Stimulated activated CD8-positive, alpha-beta memory T cell treated with anti-CD3 and anti-CD28 coated beads, Interleukin-15, amount 100 ng/mL, for 24 hours (primary cell): ENCODE measurements at places on chromosomes 4 and X.

- DNase-seq = no peak
These were observed 200.3 kb upstream of the MAB21L2 start for GRCh38 chr4:150381609-150382008.

GRCh38 chrX:20594985-20595384, 328.3 kb upstream of the RPS6KA3 start:
- DNase-seq = no peak

DNA sequence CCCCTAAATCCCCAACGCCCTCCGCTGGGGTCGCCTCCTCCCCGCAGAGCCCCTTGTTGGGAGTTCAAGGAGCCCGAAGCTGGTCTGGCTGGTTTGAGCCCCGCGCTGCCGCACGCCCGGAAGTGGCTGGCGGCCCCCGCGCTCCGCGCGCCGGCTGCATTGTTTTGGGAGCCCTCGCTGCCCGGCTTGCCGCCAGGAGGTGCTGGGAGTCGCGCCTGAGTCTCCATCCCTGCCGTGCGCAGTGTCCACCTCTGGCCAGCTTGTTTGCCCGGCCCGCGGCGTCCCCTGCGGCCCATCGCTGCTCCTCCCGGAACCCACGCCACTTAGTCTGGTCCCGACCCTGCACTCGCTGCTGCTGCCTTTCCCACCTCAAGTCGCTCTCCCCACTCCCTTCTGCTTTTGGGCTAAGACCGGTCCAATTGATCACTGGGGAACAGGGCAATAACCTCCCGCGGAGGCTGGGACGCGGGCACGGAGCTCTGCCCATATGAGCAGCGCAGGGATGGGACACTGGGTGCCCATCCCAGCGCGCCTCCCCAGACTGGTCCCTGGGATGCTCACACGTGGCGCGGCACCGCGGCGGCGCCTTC, 2.2 kb upstream of the SFRP2 start:
- DNase-seq = no peak

GRCh38 chrX:74781507-74782034, 143.7 kb downstream of the NEXMIF start:
- DNase-seq = no peak

DNA sequence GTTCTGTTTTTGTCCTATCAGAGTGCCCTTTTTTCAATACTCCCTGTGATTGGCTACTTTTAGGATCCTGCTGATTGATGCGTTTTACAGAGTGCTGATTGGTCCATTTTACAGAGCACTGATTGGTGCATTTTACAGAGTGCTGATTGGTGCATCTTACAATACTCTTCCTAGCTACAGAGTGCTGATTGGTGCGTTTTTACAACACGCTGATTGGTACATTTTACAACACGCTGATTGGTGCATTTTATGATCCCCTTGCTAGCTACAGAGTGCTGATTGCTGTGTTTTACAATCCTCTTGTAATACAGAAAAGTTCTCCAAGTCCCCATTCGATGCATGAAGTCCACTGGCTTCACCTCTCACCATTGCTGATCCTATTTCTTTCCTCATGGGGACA, 176.8 kb downstream of the GC start:
- no peak for DNase-seq

GRCh38 chrX:130704053-130705038, 198.7 kb downstream of the ENOX2 start:
- DNase-seq = no peak

- DNase-seq = no peak
These were observed 23.4 kb downstream of the PPP1R2C start for GRCh38 chrX:42754603-42755002.

DNA sequence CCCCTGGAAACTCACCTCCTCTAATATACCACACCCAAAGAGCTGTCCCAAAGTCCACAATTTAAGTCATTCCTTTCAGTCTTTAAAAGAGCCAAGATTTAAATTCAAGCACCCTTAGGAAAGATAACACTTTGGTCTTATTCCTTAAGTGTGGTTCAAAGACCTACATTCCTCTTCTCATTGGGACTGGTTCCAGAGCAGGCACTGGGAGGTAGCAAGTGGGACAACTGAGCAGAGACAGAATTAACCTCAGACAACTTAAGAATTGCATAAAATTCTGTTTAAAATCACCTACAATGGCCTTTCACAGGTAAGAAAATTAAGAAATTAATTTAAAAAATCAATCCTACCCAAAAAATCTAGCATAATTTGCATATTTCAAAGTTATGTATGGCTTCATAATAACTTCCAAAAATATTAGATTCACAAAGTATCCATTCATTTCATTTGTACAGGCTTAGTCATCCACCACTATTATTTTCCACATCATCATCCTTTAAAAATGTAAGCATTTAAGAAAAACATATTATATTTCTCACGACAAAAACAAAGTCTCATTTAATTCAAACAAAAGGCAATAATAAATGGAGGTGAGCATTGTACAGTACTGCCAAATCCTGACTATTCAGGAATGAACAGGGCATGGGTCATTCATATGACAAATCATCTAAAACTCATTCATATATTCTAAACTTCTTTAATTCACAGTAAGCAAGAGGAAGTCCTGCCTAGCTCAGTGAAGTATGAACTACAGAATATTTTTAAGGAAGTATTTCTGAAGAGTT, 13.6 kb downstream of the PRSS12 start:
- no peak for DNase-seq

DNA sequence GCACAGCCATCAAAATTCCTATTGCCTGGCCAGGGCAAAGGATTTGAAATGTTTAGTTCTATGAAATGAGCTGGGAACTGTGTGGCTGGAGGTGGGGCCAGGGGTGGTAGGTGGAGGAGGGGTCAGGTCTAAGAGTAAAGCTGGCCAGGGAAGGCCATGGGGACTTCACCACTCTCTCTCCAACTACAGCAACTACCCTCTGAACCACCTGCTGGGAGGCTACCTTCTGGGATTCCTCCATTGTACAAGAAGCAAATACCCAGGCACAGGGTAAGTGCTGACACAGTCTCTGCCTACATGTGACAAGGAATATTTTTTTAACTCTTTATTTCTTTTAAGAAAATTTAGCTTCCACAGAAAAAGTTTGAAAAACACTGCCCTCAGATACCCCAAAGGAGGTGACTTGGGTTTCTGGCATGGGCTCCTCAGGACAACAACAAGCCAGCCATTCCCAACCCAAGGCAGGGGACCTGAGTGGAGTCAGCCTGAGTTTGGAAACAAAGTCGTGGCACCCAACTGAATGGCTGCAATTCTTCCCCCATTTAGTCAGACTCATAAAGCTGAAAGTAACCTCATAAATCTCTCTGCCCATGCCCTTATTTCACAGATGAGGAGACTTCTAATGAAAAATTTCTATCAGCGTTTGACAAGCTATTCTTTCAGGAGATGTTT, 593.8 kb upstream of the DIPK2B start:
- no peak for DNase-seq

GRCh38 chr4:109999585-109999912, 86.9 kb downstream of the EGF start:
- no peak for DNase-seq

DNA sequence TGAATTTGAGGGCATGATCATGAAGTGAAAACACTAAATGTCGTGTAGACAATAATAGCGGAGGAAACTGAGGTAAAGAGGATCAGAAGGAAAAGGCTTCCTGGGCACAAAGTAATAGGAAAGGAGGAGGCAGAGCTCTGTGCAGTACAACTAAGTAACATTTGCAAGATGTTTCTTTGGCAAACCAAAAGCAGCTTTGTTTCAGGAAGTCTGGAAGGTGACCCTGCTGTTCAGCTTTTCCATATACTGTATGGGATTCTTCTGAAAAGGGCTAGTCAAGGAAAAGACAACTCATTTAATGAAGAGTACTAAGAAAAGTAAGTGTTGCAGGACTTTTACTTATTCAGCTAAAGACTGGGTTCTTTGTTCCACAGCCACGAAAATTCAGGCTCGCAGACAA, 463.1 kb downstream of the PCDH7 start:
- DNase-seq = no peak

GRCh38 chr4:36870121-36870520, 374.4 kb upstream of the NWD2 start:
- DNase-seq = no peak

- no peak for DNase-seq
These were observed 4.9 kb downstream of the GATA1 start for GRCh38 chrX:48791063-48791820.

GRCh38 chrX:12210196-12210815, 72.0 kb downstream of the FRMPD4 start:
- no peak for DNase-seq

DNA sequence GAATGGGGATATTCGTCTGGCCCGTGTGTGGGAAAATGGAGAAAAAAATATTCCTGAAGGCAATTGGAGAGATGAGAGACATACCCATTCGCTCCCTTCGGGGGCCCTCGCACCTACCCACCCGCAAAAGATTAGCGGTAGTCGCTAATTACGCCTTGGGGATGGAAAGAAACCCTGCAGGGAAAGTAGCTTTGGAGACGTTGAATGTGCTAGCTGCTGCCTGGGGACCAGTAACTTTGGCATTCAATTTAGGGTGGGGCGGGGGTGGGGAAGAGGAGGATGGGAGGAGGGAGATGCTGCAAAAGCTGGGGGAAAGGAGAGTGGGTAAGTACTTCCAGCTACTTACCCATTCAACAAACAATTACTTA, 407 bp upstream of the ZC4H2 start:
- no peak for DNase-seq
